Colonic mucosa (tissue), 4 donors: ENCODE measurements at places on chromosomes 4 and X. TPM values are rescaled to one million over a fixed set of nuclear protein-coding genes. Genes with fewer than 3 reads are reported as not detected.

DNA sequence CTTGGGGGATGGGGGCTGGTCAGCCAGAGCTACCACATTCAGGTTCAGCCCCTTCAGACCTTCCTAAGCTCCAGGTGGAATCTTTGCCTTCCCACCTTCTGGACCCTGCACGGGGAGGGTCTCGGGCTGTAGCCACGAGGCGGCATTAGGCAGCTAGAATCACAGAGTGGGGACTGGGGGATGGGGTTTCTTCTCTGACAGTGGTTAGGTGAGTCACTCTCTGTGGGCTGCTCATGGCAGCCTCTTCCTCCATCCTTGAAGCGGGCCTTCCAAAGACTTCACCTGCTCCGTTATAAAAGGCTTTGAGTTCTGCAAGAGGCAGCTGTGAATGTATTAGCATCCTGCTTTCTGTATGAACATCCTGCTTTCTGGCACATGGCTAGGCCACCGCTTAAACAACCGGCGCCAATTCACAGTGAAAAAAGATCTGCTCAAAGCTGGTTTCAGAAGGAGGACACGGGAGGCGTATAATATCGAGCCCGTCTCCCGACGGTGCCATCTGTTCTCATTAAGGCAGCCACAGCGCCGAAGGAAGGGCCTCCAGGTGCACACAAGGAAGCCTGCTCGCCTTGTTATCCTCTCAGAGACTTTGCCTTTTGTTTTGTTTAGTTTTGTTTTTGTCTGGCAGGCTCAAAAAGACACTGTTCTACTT, 74.3 kb upstream of the IGFBP7 start:
- no peak overlapping the region for H3K4me3 ChIP-seq
- H3K36me3 ChIP-seq: no peaks in the 10 kb centered on the region
- no peak for DNase-seq
- H3K4me1 ChIP-seq: no peaks in the 10 kb centered on the region
- H3K27ac ChIP-seq: no peak overlapping the region
- H3K27me3 ChIP-seq: no peaks in the 10 kb centered on the region

- H3K36me3 ChIP-seq: no peaks in the 10 kb centered on the region
- DNase-seq: no peak
- no peaks in the 10 kb centered on the region for H3K4me1 ChIP-seq
- no peak within 1 kb of the TSS for H3K4me3 ChIP-seq
These were observed at the start of gene CLDN22 for GRCh38 chr4:183320211-183321059. CLDN22 (minus strand) TSS chr4:183320276; CDS start chr4:183320218, 58 bp downstream.

- no peaks in the 10 kb centered on the region for H3K4me1 ChIP-seq
- H3K4me3 ChIP-seq: no peak overlapping the region
- no peaks in the 10 kb centered on the region for H3K36me3 ChIP-seq
- H3K27me3 ChIP-seq: no peaks in the 10 kb centered on the region
These were observed 714.5 kb upstream of the TENM3 start for GRCh38 chr4:181528570-181529184.

DNA sequence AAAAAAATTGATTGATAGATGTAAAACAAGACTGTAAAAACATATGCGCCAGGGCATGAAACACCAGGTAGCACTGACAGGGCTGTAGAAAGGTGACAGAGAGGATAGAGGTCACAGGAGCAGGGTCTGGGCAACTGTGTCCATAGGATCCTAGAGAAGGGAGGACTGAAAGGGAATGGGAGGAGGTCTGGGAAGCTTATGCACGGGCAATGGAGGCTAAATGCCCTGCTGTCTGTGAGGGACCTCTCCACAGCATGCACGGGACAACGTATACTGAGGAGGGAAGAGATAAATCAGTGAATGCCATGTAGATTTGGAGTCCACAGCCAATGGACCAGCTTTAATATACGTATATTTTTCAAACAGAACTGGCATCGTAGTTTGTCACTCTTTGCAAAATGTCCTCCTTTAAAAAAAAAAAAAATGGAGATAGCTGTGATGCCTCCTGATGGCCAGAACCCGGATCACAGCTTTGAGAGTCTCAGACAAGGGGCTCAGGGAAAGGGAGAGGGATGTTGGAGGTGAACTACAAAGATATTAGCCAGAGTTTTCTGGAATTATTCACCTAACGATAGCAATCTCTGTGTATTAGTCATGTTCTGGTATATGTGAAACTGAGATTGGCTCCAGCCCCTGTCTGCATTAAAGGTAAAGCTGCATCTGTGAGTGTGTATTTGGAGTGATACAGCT, 16.0 kb downstream of the RAB40A start:
- H3K27me3 ChIP-seq: no peaks in the 10 kb centered on the region
- H3K36me3 ChIP-seq: no peaks in the 10 kb centered on the region
- no peak for DNase-seq
- no peaks in the 10 kb centered on the region for H3K4me1 ChIP-seq

DNA sequence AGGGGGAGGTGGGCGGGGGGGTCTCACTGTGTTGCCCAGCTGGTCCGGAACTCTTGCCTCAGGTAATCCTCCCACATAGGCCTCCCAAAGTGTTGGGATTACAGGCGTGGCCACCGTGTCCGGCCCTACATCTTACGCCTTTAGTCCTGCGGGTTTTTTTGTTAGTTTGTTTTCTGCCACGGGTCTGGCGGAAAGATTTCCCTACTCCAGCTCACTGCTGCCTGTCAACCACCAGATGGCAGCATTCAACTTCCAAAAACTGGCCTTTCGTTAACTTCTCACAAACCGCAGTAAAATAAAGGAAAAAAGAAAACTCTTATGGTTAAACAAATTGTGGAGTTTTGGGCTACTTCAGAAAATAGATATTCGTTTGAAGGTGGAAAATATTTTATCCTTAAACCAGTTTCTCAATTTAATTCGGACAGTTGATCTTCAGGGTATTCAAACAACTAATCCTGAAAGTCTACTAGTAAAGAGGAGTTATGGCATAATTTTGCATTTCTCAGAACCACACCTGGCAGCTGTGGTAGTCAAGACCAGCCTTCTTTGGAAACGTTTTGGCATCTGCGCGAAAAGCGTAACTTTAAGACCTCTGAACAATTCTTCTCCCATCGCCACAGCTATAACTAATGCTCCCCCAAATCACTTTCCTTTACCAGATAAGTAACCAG, 41.1 kb downstream of the LUZP4 start:
- no peaks in the 10 kb centered on the region for H3K27me3 ChIP-seq
- no peaks in the 10 kb centered on the region for H3K4me1 ChIP-seq
- H3K4me3 ChIP-seq: no peak overlapping the region
- no peaks in the 10 kb centered on the region for H3K36me3 ChIP-seq
- DNase-seq: peak; percentile 28

The TMSB15C gene
- 1.2 TPM for total RNA-seq

GRCh38 chr4:73871511-73872310, 2.5 kb downstream of the CXCL1 start:
- no peaks in the 10 kb centered on the region for H3K27me3 ChIP-seq
- no peaks in the 10 kb centered on the region for H3K36me3 ChIP-seq
- H3K4me3 ChIP-seq: no peak overlapping the region
- no peak overlapping the region for H3K27ac ChIP-seq
- no peaks in the 10 kb centered on the region for H3K4me1 ChIP-seq
- no peak for DNase-seq

The ODAPH gene
- not detected for total RNA-seq

The ART3 gene
- total RNA-seq: 1.8 TPM

- DNase-seq: no peak
- no peaks in the 10 kb centered on the region for H3K27me3 ChIP-seq
- no peaks in the 10 kb centered on the region for H3K36me3 ChIP-seq
- no peaks in the 10 kb centered on the region for H3K4me1 ChIP-seq
These were observed 35.3 kb downstream of the ARAP2 start for GRCh38 chr4:36208893-36209473.

DNA sequence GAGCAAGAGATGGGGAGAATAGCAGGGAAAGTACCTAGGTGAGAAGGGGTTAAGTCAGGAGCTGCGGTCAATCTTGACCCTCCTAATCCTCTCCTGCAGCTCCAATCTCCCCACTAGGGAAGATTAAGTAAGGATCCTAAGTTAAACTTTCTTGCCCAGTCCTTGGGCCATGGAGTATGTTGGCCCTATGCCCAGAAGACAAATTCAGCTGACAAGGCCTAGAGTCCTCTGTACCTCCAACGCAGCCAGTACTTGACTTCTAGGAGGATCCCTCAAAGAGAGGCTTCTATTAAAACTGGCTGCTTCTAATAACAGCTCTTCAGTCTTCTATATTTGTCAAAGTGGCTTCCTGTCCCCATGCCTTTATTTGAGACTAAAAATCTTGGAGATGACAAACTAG, 1.4 kb downstream of the CLDN2 start:
- H3K27ac ChIP-seq: no peak overlapping the region
- no peaks in the 10 kb centered on the region for H3K27me3 ChIP-seq
- DNase-seq: no peak
- no peak overlapping the region for H3K4me3 ChIP-seq
- no peaks in the 10 kb centered on the region for H3K4me1 ChIP-seq
- no peaks in the 10 kb centered on the region for H3K36me3 ChIP-seq
